ENCODE measurements at places on chromosomes 2 and 18.

- no peak for DNase-seq
- H3K4me1 ChIP-seq: no peaks in the 10 kb centered on the region
- H3K4me3 ChIP-seq: no peak overlapping the region
- peak overlapping the region; percentile 17 for H3K27ac ChIP-seq
Measured at GRCh38 chr2:99451686-99452085, 38.1 kb downstream of the REV1 start.

DNA sequence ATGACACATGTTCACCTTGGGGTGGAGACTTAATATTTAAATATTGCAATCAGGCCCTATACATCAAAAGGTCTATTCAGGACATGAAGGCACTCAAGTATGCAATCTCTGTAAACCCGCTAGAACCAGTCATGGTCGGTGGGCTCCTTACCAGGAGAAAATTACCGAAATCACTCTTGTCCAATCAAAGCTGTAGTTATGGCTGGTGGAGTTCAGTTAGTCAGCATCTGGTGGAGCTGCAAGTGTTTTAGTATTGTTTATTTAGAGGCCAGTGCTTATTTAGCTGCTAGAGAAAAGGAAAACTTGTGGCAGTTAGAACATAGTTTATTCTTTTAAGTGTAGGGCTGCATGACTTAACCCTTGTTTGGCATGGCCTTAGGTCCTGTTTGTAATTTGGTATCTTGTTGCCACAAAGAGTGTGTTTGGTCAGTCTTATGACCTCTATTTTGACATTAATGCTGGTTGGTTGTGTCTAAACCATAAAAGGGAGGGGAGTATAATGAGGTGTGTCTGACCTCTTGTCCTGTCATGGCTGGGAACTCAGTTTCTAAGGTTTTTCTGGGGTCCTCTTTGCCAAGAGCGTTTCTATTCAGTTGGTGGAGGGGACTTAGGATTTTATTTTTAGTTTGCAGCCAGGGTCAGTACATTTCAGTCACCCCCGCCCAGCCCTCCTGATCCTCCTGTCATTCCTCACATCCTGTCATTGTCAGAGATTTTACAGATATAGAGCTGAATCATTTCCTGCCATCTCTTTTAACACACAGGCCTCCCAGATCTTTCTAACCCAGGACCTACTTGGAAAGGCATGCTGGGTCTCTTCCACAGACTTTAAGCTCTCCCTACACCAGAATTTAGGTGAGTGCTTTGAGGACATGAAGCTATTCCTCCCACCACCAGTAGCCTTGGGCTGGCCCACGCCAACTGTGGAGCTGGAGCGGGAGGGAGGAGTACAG is 108.1 kb downstream of the XRCC5 start:
- H3K4me1 ChIP-seq: no peaks in the 10 kb centered on the region
- DNase-seq: peak; percentile 43
- no peaks in the 10 kb centered on the region for H3K27me3 ChIP-seq
- peak overlapping the region; percentile 63 for H3K27ac ChIP-seq
- H3K4me3 ChIP-seq: no peak overlapping the region
- H3K36me3 ChIP-seq: no peaks in the 10 kb centered on the region

- no peak overlapping the region for H3K27ac ChIP-seq
- DNase-seq: no peak
- H3K4me3 ChIP-seq: no peak overlapping the region
- no peaks in the 10 kb centered on the region for H3K4me1 ChIP-seq
Measured at GRCh38 chr2:196329959-196330358, 158.6 kb upstream of the STK17B start.

GRCh38 chr18:36623091-36623490 is 205.7 kb downstream of the TPGS2 start:
- DNase-seq: no peak
- H3K4me3 ChIP-seq: no peak overlapping the region

DNA sequence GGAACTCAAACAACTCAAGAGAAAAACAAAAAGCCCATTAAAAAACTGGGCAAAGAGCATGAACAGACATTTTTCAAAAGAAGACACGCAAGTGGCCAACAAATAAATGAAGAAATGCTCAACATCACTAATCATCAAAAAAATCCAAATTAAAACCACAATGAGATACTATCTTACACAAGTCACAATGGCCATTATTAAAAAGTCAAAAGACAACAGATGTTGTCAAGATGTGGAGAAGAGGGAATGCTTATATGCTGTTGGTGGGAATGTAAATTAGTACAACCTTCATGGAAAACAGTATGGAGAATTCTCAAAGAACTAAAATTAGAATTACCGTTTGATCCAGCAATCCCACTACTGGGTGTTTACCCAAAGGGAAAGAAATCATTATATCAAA is 15.1 kb downstream of the LMAN1 start:
- no peak overlapping the region for H3K27ac ChIP-seq
- H3K36me3 ChIP-seq: peaks cover 13% of the 10 kb centered on the region
- no peaks in the 10 kb centered on the region for H3K27me3 ChIP-seq
